ENCODE measurements at places on chromosomes 6 and 20.

DNA sequence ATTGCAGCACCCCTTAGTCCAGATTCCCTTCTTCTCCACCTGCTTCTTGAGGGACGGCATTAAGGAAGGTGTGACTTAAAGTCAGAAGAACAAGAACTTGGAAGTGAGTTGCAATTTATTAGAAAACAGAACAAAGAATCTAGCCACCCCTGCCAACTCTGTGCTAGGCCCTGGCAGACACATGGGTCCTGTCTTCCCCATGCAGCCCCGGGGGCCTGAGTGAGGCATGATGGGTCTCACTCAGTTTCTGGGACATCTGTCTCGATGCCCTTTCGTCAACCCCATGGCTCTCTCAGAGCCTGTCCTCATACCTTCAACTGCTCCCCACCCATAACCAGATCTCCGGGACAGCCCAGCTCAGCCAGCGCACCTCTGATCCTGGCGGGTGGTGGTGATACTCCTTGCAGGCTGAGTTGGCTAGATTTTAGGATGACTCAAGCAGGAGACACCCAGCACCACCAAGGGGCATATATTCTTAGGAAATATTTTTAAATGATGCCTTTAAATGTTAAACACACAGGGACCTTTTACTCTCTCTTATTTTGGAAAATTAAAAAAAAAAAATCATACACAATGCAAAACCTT, 143.2 kb upstream of the RNF24 start:
- no peak for DNase-seq

GRCh38 chr6:157487110-157487773, 106.3 kb downstream of the ZDHHC14 start:
- no peak for DNase-seq

DNA sequence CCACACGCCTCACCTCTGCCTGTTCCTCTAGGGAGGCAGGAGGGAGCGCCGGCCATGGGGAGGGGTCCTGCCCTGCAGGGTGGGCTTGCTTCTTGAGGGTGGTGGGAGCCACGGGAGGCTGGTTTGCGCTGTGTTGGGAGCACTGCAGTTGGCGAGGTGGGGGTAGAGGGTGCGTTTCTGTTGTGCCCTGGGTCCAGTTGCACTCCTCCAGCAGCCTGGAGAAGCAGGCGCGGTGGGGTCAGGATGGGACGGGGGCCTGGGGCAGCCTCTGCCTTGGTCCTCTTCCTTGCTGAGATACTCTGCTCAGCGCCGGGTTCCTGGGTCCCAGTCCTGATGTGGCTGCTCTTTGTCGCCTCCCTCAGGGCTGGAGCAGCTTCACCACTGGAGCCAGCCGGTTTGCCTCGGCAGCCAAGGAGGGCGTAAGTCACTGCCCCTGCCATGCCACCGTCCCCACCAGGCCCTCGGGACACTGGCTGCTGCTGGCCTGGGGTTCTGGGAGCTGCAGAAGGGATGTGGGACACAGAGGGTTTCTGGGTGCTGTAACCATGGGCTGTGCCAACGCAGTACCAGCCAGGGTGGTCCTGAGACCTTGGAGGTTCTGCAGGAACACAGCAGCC, 8.4 kb downstream of the ARFGAP1 start:
- no peak for DNase-seq

DNA sequence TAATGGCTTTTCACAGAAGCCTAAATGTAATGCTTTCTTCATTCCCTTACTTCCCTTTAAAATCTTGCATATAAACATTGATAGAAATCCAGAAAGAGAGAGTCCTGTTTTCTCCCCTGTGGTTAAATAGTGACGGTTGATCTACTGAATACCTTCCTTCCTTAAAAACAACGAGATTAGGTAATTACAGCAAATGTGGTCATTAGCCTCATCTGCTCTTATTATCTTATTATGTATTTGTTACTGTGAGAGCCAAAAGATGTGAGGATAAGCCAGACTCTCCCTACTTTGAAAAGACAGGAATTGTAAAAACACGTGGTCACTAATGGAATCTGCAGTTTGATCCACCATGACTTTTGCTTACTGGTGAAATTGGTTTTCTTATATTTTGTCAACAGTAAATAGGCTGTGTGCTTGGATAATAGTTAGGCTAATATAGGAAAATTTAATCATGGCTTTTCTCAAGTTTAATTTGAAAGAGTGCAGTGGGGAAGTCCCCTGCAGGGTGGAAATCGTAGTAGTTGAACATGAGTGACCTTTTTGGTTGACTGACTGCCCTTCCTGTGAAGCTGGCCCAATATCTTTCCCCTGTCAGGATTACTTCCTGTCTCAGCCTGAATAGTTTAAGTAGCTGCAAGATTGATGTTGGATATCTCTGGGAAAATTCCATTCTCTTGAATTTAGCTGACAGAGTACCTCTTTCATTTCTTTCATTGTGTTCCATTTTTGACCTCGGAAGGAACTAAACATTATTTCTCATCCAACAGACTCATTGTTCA, 62.8 kb downstream of the JARID2 start:
- DNase-seq: no peak

DNA sequence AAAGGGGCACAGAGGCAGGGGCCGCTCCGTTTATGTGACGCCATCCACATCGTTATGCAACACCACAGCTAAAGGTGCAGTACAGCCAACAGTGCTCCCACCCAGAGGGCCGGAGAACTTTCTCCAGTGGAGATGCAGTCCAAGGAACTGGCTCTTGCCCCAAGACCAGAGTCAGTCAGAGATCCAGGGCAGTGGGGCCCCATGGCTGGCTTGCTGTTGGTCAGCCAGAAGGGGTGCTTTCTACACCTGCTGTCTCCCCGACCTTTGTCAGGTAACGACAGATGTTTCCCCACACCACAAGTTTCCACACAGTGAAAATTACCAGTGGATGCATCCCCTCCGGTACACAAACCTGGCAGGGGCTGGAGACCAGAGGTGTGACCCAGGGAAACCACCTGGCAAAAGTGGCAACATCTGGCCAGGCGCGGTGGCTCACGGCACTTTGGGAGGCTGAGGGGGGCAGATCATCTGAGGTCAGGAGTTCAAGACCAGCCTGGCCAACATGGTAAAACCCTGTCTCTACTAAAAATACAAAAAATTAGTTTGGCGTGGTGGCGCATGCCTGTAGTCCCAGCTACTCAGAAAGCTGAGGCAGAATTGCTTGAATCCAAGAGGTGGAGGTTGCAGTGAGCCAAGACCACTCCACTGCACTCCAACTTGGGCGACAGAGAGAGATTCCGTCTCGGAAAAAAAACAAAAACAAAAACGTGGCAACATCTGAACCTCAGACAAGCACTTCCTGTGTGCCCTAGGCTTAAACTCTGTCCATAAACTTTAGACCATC, 34.9 kb downstream of the UBE2V1 start:
- DNase-seq: no peak

DNA sequence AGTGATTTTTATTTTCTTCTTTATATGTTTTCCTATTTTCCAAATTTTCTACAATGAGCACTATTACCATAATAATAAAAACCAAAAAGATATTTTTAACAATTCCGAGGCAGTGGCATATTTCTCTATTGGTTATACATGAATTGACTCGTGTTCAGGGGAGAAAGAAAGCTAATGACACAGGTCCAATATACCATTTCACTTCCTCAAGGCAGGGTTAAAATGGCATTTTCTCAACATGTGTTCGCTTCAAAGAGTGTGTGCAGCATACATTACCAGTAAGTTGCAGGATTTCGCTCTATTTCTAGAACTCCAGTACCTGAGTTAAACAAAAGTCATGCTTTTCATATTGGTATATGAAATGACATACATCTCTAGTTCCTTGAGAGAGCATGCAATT, 35.1 kb upstream of the DTNBP1 start:
- no peak for DNase-seq
